ENCODE measurements at places on chromosomes 13 and 19.

DNA sequence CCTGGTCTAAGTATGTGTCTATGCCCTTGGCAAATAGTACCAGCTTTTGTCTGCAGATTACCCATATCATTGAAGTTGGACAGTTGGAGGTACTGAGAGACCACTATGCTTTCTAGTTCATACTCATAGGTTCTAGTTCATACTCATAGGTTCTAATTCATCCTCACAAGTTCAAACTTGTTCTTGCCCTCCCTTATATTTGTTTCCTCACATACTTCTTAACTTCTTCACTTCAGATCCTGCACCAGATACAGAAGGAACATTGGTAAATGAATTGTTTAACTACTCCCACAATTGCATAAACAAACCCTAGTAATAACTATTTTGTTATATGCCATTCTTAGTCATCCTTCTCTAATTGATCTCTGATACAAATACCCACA lies 172.2 kb downstream of the SLITRK1 start:
- no peak for DNase-seq

- DNase-seq: peak; percentile 28
Observed at GRCh38 chr13:114071991-114072390, 60.4 kb downstream of the RASA3 start.

DNA sequence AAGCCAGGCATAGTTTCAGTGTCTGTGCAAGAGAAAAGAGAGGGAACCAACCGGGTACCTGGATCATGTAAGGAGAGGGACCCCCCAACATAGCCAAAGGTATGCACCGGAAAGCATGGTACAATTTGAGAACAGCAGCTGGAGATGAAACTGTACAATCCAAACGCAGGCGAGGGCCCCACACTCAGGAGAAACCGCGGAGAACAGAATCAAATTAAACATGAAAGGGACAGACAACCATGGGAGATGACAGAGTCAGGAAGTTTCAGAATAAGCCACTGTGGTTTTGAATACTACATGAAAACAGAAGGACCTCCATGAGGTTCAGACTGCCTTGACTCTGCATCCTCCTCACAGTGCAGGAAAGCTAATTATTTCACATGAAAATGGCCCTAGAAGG lies 62.9 kb upstream of the SPATA13 start:
- no peak for DNase-seq

GRCh38 chr13:111429064-111429558 lies 108.7 kb downstream of the TEX29 start:
- DNase-seq: no peak

GRCh38 chr13:32427852-32428580 lies at the start of gene N4BP2L1:
Gene N4BP2L1 (minus strand): TSS chr13:32428130. CDS start chr13:32428082, 48 bp downstream.
- peak; percentile 77 for DNase-seq

GRCh38 chr19:41927497-41928192 lies 604 bp downstream of the ERFL start:
- DNase-seq: no peak

DNA sequence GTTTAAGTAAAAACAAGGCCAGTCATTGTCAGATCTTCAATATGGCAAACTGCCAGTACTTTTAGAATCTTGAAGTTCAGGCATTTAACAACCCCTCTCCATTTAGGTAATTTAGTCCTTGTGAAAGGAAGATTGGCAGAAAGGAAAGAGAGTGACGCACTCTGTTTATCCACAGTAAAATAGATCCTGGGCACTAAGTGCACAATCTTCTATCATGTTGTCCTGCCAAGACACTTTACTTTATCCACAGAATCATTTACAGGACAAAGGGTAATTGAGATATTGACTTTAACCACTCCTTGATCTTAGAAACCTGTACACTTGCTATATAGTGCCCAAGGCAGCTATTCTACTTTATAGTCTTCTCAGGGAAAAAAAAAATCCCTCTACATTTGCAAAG lies 786.4 kb upstream of the SLITRK1 start:
- no peak for DNase-seq

DNA sequence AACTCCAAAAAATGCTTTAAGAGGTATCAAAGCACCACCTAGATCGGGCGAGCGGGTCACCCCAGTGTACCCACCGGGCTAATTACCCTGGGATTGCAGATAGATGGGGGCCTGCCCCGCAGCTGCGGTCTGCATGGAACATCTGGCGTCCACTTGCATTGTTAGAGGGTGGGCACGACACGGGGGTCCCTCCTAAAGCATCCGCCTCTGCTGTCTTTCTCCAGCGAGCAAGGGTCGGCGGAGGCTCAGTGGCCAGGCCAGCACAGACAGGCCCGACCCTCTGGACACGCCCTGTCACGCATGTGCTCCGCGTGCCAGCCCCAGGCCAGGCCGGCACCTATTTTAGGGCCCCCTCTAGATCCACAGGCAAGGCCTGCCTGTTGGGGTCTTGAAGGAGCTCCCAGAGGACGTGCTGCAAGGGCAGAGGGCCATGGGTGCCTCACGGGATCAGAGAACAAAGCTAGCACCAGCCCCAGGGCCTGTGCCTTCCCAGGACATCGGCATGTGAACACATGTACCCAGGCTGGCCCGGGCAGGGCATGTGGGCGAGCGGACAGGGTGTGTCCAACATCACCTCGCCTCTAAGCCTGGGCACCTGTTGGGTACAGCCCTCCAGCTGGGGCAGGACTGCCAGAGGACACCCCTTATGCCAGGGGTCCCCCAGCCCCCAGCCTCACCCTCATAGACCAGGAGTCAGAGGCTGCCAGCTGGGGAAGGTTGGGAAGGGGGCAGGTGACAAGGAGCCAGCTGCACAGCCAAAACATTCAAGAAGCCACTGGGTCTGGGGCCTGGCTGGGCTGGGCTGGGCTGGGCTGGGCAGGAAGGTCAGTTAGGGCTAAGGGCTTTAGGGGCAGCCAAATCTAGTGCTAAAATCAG lies 35.6 kb upstream of the NANOS3 start:
- peak; percentile 69 for DNase-seq

GRCh38 chr13:71789693-71790329 lies 77.2 kb downstream of the DACH1 start:
- DNase-seq: no peak

GRCh38 chr13:112647256-112647655 lies 42.6 kb upstream of the ATP11A start:
- no peak for DNase-seq

DNA sequence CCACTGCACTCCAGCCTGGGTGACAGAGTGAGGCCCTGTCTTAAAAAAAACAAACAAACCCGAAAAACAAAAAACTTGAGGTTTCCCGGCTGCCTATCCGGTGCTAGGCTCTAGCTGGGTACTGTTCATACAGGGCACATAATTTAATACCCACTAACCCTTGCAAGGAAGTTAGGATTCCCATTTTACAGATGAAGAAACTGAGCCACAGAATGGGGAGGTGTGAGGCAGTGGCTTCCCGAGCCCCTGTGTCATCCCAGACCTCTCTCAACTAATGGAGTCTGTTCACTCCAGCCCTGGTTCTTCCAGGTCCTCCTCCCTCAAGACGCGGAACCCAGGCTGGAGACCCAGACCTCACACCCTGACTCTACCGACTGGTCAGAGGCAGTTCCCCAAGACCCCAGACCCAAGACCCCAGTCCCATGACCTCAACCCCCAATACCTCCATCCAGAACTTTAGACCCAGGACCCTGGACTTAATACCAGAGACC lies 576 bp downstream of the APBA3 start:
- DNase-seq: no peak

- DNase-seq: no peak
Observed at GRCh38 chr19:7104747-7105447, 35.4 kb downstream of the ZNF557 start.

Measured in left hindlimb (tissue), 1 donor.